Stimulated activated CD4-positive, alpha-beta T cell treated with anti-CD3 and anti-CD28 coated beads, Interleukin-2, amount 100 ng/mL, for 4 hours (primary cell): ENCODE measurements at places on chromosomes 1 and 21.
A peak's percentile ranks its signal among the peaks of the same experiment; 100 is the strongest.

GRCh38 chr1:39272027-39272797 lies 67.7 kb downstream of the MACF1 start:
- no peak for DNase-seq

DNA sequence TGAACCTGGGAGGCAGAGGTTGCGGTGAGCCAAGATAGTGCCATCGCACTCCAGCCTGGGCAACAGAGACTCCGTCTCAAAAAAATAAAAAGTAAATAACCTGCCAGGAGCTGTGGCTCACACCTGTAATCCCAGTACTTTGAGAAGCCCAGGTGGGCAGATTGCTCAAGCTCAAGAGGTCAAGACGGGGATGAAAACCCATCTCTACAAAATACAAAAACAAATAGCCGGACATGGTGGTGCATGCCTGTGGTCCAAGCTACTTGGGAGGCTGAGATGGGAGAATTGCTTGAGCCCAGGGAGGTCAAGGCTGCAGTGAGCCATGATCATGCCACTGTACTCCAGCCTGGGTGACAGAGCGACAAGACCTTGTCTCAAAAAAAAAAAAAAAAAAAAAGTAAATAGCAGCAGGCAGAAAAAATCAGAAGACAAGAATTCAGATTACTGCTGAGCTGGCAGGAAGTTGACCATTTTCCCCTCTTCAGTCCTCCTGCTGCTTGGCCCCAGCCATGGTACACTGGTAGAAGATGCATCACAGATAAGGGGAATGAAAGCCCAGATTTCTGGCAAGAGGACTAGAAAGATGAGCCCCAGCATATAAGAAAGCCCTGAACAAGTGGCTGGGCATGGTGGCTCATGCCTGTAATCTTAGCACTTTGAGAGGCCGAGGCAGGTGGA lies 97.6 kb downstream of the TOMM20 start:
- no peak for DNase-seq

- DNase-seq: no peak
Observed at GRCh38 chr1:228979325-228979699, 244.0 kb downstream of the RHOU start.

GRCh38 chr1:160144921-160145320 lies 6.5 kb upstream of the ATP1A4 start:
- DNase-seq: no peak

GRCh38 chr1:243598433-243598832 lies 251.6 kb downstream of the AKT3 start:
- peak; percentile 18 for DNase-seq
